Activated CD4-positive, alpha-beta T cell treated with anti-CD3 and anti-CD28 coated beads for 4 hours (primary cell): ENCODE measurements at places on chromosomes 4 and X.

DNA sequence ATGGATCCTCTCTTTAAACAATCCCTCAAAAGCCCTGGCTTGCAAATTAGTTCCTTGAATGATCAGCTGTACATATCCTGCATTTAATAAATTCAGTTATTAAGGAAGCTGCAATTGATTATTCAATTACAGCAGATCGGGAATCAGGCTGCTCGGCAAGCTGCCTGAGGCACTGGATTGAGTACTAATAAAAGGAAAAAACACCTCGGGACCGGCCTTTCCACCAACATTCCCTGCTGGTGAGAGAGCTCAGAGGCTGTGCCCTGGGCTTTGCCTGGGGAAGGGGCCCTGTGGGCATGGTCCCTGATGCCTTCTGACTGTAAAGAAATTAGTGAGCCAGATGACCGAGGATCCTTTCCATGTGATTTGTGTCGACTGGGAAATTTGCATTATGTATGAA lies 69.2 kb downstream of the SORCS2 start:
- DNase-seq, result no peak

DNA sequence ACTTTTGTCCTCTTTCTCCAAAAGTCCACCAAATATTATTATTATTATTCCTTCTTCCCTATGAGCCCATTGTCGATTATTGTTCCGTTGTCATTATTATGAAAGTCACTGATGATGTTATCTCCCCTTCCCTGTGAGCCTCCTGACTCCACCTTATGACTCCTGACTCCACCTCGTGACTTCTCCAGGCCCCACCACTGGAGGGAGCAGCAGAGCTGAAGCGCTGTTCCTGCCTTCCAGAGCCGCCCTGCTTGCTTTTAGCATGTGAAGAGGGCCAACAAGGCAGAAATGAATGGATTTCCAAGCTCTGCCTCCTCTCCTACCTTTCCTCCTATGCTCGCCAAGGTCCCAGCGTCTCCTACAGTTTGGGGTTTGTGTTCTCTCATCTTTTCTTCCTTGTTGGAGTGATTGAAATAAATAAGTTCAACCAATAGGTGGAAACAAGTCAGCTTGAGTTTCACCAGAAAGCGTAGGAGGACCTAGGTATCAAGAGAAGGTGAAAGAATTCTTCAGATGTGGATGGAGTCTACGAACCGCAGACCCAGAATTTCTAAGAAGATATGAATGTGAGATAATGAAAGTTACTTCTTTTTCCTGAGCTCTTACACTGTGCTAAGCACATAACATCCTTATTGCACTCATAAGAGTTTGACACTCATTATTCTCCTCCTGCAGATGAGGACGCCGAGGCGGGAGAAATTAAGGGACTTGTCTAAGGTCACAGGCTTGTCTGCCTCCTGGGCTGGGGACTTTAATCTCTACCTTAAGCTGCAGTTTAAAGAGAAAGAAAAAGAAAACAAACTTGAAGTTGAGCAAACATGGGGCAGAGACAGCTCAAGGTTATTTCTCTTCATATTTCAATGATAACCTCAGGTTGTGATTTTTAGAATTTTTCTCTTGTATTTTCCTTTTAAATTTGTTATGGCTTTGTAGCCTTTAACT lies 26.1 kb downstream of the IGSF1 start:
- no peak for DNase-seq

DNA sequence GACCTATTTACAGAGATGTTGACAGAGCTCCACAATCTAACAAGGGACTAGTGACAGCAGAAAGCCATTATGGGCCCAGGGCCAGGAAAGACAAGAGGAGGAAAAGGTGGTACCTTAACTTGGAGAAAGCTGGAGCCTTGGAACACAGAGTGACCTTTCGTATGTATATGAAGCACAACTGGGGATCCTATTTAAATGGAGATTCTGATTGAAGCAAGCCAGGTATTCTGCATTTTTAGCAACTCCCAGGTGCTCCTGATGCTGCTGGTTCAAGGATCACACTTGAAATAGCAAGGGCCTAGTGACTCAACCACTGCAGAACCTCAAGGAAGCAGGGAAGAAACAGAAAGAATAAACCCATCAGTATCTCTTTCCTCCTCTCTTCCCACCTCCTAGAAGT lies 99.4 kb downstream of the TMEM47 start:
- no peak for DNase-seq

- DNase-seq, result no peak
Observed at GRCh38 chr4:105666693-105667092, 41.8 kb downstream of the INTS12 start.

- no peak for DNase-seq
Observed at GRCh38 chr4:81783558-81783957, 311.9 kb upstream of the RASGEF1B start.

- DNase-seq, result no peak
Observed at GRCh38 chr4:74475091-74475800, 30.3 kb downstream of the AREG start.
